NCI-H526 (cell line): ENCODE measurements at places on chromosomes 4 and X.

GRCh38 chr4:23930750-23931488 lies 41.1 kb upstream of the PPARGC1A start:
- DNase-seq: no peak

GRCh38 chrX:40644821-40645358 lies 2.5 kb downstream of the CXorf38 start:
- peak; percentile 3 for DNase-seq

DNA sequence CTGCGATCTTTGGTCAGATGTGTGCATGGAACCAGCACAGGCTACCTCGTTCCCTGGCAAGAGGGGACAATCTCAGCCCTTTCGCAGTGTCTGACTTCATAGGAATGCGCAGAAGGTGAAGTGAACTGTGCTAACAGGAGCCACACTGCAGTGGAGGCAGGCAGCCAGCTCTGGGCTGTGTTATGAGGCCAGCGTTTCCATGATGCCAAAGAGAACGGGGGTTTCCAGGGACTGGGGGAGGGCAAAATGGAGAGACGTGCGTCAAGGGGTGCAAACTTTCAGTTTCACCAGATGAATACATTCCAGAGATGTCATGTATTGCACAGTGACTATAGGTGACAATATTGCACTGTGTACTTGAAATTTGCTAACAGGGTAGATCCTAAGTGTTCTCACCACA lies 30.4 kb downstream of the CLDN34 start:
- DNase-seq: no peak

- no peak for DNase-seq
Measured at GRCh38 chr4:137968956-137969678, 273.0 kb downstream of the SLC7A11 start.

GRCh38 chr4:7649741-7650531 lies 215.2 kb upstream of the PSAPL1 start:
- DNase-seq: no peak

DNA sequence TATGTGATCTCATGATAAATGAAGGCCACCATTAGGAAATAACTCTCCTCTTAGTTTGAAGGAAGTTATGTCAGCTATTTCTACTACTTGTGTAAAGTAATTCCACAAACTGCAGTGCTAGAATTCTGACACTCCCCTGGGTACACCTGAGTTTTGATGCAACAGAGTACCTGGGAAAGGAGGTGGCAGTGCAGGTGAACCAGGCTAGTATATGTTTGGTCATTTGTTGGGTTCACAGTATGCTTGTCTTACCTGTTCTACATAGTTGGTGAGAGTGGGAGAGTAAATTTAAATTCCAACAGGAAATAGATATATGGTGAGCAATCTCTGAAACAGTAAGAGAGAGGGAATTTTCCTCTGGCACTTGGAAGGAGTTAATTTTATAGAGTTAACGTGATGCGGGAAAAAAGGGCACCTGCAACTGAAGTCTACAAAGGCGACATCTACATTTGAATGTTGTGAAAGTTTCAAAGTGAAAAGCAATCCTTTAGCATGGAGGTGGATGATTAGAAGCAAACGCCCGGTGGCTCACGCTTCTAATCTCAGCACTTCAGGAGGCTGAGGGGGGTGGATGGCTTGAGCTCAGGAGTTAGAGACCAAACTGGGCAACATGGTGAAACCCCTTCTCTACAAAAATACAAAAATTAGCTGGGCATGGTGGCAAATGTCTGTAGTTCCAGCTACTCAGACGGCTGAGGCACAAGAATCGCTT lies 8.3 kb upstream of the SLC10A6 start:
- no peak for DNase-seq

DNA sequence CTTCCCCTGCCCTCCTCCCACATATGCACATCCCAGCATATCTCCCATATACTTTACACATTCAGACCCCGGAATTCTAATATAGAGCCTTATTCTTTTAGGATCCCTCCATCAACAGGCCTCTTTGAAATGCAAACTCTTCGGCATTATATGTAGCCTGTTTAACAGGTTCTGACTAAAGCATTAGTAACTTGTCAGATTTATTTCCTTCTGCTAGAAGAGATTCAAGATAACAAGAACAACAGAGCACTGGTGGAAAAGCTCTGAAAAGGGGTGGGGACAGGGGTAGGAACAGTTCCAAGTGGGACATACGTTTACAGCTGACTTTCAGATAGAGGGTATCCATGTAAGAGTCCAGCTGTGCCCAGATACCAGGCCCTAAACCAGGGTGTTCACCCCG lies 31.7 kb upstream of the PRPS1 start:
- no peak for DNase-seq

DNA sequence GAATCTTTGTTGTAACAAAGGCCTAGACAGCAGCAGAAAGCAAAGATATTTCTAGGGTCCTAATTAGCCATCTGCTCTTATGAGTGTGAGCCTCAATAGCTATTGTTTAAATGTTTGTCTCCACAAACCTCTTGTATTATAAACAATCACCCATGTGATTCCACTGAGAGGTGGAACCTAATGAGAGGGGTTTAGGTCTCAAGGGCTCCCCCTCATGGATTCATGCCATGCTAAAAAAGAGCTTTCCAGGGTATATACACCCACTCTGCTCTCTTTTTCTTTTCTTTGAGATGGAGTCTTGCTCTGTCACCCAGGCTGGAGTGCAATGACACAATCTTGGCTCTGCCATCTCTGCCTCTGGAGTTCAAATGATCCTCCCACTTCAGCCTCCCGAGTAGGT lies 42.1 kb downstream of the TRIM61 start:
- DNase-seq: no peak

- no peak for DNase-seq
Measured at GRCh38 chrX:85012098-85012497, 8.4 kb downstream of the APOOL start.

GRCh38 chr4:41323179-41323578 lies 66.5 kb downstream of the UCHL1 start:
- no peak for DNase-seq

GRCh38 chr4:69830560-69831269 lies 29.2 kb downstream of the SULT1E1 start:
- no peak for DNase-seq

- DNase-seq: no peak
Measured at GRCh38 chrX:72203421-72203820, 21.9 kb downstream of the PIN4 start.

GRCh38 chrX:154541896-154542722 lies 4.5 kb downstream of the G6PD start:
- DNase-seq: no peak

GRCh38 chr4:168221301-168221700 lies 97.3 kb downstream of the DDX60 start:
- DNase-seq: no peak

- peak; percentile 81 for DNase-seq
Measured at GRCh38 chr4:11455201-11455835, 26.6 kb upstream of the HS3ST1 start.

- no peak for DNase-seq
Measured at GRCh38 chrX:154595559-154596249, 10.8 kb downstream of the CTAG1A start.

- DNase-seq: no peak
Measured at GRCh38 chrX:78331708-78332107, 4.3 kb upstream of the CYSLTR1 start.
